ENCODE measurements at places on chromosomes 1 and 21.

DNA sequence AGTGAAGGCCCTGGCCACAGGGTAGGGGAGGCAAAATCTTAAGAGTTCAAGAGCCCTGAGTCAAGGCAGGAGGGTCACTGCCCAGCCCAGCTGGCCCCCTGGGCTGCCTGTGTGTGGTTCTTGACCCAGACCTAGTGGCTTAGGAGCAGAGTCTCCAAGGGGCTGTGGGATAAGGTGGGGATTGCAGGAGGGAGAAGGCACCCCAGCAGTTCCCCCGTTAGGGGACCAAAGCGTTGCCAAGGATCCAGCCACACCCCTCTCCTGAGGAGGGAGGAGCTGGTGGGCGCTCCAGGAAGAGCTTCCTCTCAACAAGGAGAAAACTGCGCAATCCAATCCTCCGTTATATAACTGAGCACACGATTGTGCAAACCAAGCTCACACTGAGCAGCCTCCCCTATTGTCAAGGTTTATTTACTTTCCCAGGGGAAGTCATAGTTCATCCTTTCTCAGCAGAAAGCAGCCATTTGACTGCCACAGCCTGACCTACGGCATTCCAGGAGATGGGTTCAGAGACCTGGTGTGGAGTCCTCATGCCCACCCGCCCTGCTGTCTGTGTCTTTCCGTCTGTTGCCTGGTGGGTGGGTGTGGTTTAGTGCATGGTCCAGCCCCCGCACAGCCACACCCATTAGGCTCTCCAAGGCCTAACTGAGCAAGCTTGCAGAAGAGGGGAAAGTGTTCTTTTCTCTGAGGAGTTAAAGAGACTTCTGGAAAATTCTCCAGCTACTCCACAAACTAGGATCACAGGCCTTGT lies 3.5 kb downstream of the EPHX1 start:
- no peak for DNase-seq

DNA sequence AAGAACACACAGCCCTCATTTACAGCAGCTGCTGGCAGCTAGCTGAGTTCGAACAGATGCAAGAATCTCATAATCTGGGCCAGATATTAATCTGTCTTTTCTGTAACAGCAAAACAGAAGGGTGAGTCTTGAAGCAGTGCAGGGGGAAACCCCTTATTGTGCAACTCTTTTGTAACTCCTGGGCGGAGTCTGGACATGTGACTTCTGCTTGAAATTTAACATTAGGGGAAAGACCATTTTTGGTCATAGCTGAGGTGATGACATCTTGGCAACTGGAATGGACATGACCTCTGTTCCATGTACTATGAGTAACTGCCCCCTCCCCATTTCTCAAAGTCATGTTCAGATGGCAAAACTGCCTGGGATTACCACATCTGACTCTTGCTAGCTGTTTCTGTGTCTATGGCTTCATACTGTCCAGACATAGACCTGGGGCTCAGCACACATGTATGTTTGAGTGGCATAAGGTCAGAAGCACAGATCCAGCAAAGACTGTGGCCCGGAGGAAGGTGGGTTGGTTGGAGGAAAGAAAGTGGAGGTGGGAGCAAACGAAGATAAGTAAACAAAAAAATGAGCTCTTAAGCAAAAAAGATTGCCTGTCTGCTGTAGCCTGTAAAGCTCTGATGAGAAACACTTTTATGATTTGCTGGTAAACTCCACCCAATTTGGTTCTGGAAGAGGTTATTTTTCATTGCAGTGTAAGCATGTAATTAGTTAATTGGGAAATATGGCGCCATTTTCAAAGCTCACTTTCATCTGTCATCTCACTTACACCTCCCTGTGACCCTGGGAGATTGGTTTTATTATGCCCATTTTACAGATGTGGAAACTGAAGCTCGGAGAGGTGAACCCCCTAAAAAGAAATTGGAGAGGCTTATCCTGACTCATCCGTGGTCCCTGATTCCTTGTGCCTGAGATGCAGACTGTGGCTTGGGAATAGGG lies 26.1 kb downstream of the ETS2 start:
- DNase-seq, result peak; percentile 29

DNA sequence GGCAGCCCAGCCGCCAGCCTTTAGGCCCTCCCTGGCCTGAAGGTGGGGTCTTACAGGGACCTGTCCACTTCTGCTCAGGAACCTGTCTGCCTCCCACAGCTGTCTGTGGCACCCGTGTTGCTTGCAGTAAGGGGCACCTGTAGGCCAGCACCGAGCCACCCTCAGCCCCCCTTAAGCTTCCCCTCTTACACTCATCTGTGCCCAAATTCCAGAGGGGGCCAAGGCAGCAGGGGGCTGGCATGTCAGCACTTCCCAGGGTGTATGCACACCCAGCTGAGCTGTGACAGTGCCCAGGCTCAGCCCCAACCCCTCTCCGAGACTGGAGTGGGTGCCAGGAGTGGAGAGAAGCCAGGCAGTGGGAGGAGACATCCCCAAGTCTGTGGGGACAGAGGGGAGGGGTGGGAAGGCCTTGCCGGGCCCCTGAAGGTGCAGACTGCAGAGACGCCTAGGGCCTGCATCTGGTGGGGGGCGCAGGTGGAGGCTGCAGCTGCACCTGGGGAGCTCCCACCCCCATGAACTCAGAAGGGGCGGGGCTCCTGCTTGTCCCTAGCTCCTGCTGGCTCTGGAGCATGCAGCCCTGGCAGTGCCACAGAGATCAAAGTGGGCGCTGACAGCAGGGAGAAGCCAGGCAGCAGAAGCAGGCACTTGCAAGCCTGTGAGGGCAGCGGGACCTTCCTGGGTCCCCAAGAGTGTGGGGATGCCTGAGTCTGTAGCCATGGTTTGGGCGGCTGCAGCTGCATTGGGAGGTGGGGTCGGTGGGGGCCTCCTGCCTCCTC lies 5.4 kb upstream of the SLC2A7 start:
- DNase-seq, result no peak

GRCh38 chr1:242890192-242890741 lies 364.8 kb downstream of the CEP170 start:
- DNase-seq, result no peak

DNA sequence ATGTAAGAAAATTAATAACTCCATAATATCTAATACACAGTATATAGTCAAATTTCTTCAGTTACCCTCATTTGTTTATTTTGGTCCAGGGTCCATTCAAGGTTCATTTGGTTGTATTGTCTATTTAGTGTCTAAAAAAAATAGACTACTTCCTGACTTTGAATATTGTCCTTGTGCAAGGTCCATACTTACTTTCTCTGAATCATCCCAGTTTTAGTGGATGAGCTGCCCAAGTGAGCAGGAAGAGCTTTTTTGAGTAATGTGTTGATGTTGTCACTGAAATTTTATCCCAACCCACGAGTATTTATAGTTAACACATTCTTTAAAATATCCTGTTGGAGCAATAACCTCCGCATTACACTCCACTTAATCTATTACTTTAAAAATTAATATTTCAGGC lies 45.6 kb upstream of the FASLG start:
- DNase-seq, result no peak

GRCh38 chr1:54199151-54199764 lies 572 bp downstream of the CYB5RL start:
- no peak for DNase-seq

DNA sequence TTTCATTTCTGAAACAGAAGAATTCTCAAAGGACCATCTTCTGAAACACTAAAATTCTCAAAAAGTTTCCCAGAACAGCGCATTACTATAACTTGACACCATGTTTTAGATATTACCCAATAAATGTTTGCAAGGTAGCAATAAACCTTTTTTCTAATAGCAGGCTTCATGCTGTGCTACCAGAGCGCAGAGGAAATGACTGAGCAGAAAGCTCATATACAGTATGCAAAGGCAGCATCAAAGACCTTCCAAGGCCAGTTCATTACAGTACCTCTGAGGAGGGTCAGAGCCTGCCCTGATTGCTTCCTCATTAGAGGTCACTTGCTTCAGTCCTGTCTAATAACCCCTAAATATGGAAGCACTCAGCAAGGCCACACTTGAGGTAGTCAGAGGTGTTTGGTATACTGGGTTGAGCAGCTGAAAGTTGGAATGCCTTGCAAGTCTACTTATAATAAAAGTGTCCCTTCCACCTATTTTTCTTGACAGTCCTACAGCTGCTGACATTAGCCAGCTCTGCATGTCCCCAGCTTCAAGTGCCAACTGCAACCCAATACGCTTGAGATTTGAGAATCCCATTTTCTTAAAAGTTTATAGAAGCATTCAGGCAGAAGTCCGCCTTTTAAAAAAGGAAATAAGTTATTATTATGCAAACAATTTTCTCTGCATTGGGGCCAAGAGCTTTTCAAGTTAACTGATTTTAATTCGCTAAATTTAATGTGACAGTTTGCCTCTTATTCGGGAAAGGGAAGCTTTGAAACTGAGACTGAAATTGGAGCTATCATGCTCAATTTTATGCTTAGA lies 207.2 kb downstream of the ZC3H11B start:
- DNase-seq, result no peak

GRCh38 chr1:98054367-98054701 lies 133.5 kb upstream of the DPYD start:
- no peak for DNase-seq

GRCh38 chr1:116737855-116738321 lies 16.3 kb upstream of the CD2 start:
- no peak for DNase-seq

- DNase-seq, result no peak
Measured at GRCh38 chr1:184494929-184495328, 108.1 kb downstream of the C1orf21 start.

- DNase-seq, result no peak
Measured at GRCh38 chr1:38134294-38134755, 87.7 kb upstream of the POU3F1 start.

GRCh38 chr1:26257222-26257621 lies 22.7 kb upstream of the SH3BGRL3 start:
- DNase-seq, result no peak

DNA sequence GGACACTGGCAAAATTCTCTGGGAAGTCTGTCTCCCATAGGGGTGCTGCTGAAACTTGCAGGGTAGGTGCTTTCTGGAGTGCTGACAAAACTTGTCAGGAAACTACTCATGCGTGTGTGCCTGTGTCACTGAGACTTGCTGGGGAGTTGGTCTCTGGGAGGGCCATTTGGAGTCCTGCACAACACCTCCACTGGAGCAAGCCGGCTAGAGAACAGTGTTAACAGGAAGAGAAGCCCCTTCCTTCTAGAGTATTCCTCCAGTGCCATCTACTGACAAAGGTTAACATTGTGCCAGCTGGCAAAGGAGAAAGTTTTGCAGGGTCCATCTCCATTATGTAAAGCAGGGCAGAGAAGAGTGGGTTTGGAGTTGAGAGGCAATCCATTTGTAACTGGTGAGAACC lies 30.0 kb downstream of the ZMYM4 start:
- peak; percentile 1 for DNase-seq

DNA sequence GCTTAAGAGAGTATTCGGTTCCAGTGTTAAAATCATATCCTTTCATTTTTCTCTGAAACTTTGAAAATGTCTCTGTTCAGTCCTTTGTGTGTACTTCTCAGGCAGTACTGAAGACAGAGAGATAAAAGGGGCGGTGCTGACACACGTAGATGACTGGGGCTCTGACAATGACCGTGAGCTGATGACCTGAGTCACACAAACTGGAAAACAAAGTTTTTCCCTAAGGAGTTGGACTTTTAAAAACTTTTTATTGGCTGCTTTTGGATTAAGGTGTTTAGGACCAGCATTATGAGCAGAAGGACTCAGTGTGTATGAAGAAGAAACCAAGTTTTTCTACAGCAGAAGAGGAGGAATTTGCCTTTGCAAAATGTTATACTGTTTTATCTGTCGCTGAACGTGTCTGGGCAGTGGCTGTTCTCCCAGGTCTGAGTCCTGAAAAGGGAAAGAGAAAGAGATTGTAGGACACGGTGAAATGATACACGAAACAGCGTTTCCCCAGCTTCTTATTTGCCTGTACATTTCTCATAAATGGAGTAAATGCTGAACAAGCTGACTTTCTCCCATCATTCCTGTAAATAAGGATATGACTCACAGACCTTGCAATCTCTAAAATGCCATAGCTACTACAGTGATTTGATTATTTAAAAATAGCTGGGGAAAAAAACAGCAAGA lies 51.5 kb downstream of the MAP3K7CL start:
- DNase-seq, result peak; percentile 52

GRCh38 chr1:229192031-229192430 lies 78.9 kb upstream of the RAB4A start:
- DNase-seq, result no peak

- peak; percentile 55 for DNase-seq
Measured at GRCh38 chr1:185483664-185484450, 166.8 kb upstream of the IVNS1ABP start.

GRCh38 chr1:213761845-213762407 lies 225.8 kb upstream of the PROX1 start:
- no peak for DNase-seq

DNA sequence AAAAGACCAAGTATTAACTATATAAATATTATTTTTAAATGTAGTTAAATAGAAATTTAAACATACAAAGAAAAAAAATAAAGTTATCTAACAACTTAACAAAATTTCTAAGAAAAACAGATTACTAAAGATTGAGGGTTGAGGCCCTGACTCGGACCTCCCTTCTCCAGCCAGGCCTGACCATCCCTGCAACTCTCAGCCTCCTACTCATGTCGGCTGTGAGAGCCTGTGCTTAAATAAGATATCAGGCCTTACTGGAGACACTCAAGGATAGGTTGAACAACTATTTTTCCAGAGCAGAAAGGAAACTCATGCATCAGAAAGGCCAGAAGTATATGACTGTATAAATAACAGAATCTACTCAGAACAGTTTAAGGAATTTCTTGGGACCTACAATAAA lies 33.0 kb upstream of the PSMG1 start:
- DNase-seq, result no peak

DNA sequence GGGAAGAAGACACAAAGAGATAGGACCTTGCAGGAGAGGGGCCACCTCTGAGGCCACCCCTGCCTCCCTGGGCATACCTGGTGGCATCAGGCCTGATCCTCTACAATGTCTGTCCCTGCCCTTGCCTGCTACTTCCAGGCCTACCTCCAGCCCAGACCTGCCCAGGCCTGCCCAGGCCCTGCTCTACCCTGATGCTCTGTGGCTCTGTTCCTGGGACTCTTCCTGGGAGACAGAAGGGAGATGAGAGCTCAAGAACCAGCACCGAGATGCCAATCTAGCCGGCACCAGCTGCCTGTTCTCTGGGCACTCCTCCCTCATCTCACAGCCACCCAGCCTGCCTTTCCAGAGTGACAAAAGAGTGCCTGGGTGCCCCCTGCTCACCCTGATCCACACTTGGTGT lies 2.7 kb downstream of the CELF3 start:
- no peak for DNase-seq

GRCh38 chr1:110291241-110292030 lies 47.7 kb upstream of the RBM15 start:
- no peak for DNase-seq

GRCh38 chr1:40649592-40649930 lies 15.9 kb downstream of the RIMS3 start:
- no peak for DNase-seq

GRCh38 chr1:109786531-109787021 lies 22.9 kb upstream of the EPS8L3 start:
- DNase-seq, result no peak

- DNase-seq, result no peak
Measured at GRCh38 chr1:177032434-177032833, 132.1 kb downstream of the ASTN1 start.

- DNase-seq, result no peak
Measured at GRCh38 chr1:29172415-29172939, 9.2 kb downstream of the SRSF4 start.
